ENCODE measurements at places on chromosomes 13 and 19. TPM values are rescaled to one million over a fixed set of nuclear protein-coding genes. Genes with fewer than 3 reads are reported as not detected.

GRCh38 chr13:76892488-76892887, 6.3 kb upstream of the KCTD12 start:
- DNase-seq: no peak

- no peak for DNase-seq
Measured at GRCh38 chr19:10214784-10215183, 16.3 kb downstream of the S1PR2 start.

GRCh38 chr19:47106821-47107201, 6.8 kb downstream of the ZC3H4 start:
- DNase-seq: no peak

DNA sequence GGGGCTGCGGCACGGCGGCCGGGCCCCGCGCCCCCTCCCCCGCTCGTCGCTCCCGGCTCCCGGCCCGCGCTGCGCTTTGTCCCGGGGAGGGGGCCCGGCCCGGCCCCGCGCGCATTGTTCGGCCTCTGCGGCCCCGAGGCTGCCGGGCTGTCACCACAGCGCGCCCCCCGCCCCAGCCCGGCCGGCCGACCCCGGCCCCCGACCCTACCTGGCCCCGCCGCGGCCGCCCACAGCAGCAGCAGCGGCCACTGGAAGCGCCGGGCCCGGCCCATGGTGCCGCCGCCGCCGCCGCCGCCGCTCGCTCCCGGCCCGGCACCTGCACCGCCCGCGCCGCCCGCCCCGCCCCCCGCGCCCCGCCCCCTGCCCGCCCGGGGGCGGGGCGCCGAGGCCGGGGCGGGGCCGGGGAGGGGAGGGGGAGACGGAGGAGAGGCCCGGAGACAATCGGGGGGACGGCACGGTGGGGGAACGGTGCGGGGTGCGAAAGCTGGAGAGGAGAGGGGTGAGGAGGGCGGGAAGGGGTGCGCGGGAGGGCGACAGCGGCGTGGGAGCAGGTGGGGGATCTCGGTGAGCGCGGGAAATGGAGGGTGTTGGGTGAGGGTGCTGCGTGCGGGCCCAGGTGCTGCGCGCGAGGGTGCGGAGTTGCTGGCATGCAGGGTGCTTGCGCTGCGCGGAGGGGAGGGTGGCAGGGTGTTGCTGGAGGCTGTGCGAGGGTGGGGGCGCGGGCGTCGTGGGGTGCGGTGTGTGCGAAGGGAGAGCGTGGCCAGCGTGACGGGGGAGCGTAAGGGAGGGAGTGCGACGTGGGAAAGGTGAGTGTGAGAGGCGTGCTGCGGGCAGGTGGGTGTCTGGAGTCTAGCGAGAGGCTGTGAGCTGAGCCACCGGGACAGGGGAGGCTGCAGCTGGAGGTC, at the start of gene CADM4:
CADM4 (minus strand) TSS at position 332 of the 905 bp plus-strand sequence; CDS start at position 272, 60 bp downstream.
- DNase-seq: peak; percentile 45

DNA sequence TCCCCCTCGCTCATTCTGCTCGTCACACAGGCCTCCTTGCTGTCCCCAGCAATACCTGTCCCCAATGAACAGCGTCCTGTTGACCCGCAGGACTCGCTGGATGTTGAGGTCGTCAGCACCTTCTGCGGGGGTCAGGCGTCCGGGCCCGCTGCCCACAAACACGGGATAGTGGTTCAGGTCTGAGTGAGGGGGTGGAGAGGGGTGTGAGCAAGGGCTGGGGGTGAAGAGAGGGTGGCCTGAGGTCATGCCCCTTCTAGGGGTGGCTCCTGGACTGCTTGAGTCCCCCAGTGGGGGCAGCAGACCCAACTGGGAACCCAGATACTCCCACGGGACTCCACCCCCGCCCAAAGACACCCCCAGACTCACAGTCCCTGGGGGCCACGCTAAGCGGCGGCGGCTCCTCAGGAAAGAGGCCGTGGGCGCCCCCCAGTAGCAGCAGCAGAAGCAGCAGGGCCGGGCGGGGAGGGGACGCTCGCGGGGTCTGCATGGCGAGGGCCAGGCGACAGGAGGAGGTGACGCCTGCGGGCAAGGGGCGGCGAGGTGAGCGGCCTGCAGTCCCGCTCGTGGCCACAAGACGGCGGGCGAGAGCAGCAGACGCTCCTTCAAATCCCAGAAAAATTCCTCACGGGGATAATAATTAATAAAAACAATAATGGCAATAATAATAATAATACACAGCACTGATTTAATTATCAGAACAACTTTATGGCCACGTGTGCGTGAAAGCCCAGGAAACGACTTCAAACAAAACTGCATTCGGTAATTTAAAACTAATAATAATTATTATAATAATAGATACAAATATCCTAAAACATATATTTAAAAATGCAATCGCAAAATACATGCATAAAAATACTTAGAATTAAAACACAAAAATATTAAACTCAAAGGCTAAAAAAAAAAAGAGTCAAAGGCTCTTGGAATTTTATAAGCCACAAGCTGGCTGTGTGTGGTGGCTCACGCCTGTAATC, 1.2 kb downstream of the SEMA6B start:
- DNase-seq: peak; percentile 51

GRCh38 chr19:57812226-57812625, 2.5 kb downstream of the ZNF552 start:
- no peak for DNase-seq

- DNase-seq: no peak
Measured at GRCh38 chr19:51714848-51715247, 8.9 kb downstream of the HAS1 start.

DNA sequence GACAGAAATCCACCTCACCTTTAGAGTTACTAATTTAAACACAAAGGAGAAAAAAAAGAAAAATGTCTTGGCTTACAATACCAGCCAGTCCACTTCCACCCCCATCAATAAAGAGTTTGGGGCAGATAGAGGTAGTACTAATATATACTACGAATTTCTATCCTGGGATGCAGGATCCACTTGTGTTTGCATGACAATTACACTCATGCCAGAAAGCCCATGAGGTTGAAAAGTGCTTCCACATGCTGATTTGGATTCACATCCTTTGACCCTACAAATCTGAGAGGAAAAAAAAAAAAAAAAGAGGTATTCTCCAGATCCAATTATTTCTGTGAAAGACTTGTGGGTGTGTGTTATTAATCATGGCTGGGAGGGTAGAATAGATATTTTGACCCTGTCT, 335.2 kb downstream of the SLITRK1 start:
- DNase-seq: no peak

DNA sequence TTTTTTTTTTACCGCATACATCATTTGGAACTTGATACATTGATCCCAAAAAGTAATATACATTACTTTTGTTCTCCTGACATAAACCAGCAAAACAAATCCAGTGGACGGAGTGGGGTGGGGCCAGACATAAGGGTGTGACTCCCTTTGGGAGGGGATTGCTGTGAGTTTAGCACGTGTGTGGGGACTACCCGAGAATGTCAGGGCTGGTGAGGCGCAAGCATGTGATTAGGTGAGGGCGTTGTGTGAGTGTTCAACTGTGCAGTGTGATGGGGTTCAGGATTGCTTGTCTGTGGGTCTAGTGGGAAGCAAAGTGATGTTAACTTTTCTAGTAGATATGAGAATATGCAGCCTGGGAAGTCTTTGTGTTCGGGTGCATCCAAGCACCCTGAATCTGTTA, 468.0 kb downstream of the TSHZ3 start:
- no peak for DNase-seq

- DNase-seq: no peak
Measured at GRCh38 chr19:275000-275399, 16.2 kb downstream of the PLPP2 start.

DNA sequence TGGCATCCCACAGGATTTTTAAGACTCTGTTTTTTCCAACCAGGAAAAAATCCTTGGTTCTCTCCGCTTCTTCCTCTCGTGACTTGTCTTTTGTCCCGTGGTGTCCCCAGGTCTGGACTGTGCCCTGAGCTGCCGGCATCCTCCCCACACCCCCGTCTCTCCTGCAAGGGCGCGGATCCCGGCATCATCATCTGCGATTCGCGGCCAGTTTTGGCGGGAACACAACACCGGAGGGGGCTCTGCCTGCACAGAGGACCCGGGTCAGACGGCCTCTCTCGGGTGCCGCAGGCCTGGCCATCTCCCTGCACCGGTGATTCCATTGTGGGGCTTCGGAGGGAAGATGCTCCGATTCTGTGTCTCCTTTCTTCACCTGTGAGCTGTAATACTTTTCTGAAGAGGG, 18.8 kb upstream of the GAS6 start:
- no peak for DNase-seq

- no peak for DNase-seq
Measured at GRCh38 chr13:108777421-108778420, 148.3 kb downstream of the MYO16 start.

DNA sequence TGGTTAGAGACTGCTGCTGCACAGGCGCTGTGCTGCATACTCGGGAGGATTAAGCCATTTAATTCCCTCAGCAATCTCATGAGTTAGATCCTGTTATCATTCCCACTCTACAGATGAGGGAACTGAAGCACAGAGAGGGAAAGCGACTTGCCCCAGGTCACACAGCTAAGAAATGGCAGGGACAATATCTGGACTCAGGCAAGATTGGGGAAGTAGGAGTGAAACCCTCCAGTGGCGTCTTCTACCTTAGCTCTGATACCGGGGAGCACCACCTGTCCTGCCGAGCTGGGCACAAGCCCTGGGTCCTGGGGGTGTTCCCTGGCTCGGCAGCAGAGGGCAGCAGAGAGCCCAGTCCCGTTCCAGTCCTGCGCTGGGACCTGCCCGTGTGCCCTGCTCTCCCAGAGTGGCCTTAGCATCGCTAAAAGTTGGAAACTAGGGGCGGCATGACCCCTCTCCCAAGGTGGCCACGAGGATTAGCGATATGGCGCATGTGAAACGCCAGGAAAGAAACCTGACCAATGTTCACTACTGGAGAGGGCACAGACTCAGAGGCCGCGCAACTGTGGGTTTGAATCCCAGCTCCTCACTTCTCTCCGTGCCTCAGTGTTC, 20.5 kb downstream of the CYTH2 start:
- peak; percentile 96 for DNase-seq

DNA sequence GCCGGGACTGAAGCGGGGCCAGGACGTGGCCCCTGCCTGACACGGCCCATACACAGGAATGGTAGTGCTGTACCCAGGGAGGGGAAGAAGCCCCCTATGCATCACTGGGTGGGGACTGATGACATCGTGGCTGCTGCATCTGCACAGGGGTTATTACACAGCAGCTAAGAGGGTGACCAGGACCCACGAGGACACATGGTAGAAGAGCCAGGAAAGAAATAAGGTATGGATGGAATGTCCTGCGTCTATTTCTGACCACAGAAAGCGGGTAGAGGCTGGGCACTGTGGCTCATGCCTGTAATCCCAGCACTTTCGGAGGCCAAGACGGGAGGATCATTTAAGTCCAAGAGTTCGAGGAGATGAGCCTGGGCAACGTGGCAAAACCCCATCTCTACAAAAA, 24.1 kb downstream of the DCAF15 start:
- DNase-seq: no peak

KCNRG gene
- total RNA-seq: not detected

NXNL1 gene
- not detected for total RNA-seq

URAD gene
- not detected for total RNA-seq

OR10H1 gene
- 4.4 TPM for total RNA-seq

IGFL2 gene
- not detected for total RNA-seq

LRG1 gene
- total RNA-seq: 28.5 TPM

PRKCG gene
- 45.4 TPM for total RNA-seq

CABP5 gene
- total RNA-seq: not detected

Data from Calu3 (cell line).